Activated CD4-positive, alpha-beta T cell treated with anti-CD3 and anti-CD28 coated beads, Interleukin-2, amount 10 ng/mL, durations not matched to agents 7 days and 5 days (primary cell): ENCODE measurements at places on chromosomes 11 and 22.
A peak's percentile ranks its signal among the peaks of the same experiment; 100 is the strongest.

DNA sequence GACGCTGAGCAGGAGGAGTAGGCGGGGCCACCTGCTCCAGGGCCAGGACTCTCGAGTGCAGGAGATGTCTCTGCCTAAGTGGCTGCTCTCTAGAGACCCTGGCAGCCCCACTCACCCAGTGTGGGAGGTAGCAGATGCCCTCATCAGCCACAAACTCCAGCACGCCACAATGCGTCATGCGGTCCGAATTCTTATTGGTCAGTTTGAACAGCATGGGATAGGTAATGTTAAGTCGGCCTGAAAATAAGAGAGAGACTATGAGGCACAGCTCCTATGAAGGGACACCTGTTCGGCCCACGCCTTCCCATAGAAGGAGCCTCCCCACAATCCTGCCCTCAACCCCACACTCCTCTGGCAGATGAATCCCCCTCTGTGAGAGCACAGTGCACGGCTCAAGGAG, 7.4 kb downstream of the UFD1 start:
- no peak for DNase-seq

DNA sequence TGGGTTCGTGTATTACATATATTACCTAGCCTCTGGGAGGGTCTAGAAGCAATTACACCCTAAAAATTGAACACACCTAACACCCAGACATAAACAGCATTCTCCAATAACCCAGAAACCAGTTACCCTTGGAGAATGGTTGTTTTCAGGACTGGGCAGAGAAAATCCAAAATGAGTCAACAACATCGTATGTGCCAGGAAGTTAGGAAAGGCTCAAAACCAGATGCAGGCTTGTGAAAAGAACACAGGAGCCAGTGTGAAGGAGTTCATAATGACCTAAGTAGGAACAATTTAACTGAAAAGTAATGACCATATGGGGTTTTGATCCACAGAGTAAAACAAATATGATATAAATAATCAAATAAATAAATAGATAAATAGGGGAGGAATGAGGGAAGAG, 5.1 kb upstream of the CLPB start:
- DNase-seq: no peak

GRCh38 chr11:74069146-74070046, 60.5 kb upstream of the UCP3 start:
- no peak for DNase-seq

DNA sequence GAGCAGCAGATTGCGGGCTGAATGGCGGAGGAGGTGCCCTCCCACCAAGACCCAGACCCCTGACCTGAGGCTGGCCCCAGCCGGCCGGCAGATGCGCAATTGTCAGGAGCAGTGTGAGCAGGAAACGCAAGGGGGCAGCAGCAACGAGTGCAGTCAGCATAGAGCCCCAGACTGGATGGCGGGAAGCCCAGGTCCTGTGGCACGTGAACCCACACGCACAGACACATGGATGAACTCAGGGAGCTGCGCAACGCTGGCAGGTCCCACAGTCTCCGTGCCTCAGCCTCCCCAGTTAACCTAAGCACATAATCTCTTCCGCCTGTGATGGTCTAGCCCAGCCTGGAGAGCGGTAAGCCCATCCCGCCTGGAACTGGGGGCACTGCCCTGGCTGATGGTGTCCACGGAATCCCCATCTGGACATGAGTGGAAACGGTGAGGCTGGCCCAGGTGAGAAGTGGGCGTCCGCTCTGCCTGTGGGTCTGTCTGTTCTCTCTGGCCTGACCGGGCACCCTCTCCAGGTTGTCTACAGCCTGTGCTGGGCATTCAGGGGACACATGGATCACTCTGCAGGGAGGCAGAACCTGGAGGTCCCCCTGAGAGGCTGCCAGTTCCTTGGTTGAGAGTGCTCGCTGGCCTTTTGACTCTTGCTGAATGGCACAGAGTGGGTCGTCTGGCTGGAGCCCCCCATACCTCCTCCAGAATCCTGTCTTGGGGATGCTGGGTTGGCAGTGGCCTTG, 626 bp upstream of the TBX10 start:
- peak; percentile 66 for DNase-seq

GRCh38 chr11:18264035-18264434, 2.0 kb upstream of the SAA1 start:
- DNase-seq: no peak

DNA sequence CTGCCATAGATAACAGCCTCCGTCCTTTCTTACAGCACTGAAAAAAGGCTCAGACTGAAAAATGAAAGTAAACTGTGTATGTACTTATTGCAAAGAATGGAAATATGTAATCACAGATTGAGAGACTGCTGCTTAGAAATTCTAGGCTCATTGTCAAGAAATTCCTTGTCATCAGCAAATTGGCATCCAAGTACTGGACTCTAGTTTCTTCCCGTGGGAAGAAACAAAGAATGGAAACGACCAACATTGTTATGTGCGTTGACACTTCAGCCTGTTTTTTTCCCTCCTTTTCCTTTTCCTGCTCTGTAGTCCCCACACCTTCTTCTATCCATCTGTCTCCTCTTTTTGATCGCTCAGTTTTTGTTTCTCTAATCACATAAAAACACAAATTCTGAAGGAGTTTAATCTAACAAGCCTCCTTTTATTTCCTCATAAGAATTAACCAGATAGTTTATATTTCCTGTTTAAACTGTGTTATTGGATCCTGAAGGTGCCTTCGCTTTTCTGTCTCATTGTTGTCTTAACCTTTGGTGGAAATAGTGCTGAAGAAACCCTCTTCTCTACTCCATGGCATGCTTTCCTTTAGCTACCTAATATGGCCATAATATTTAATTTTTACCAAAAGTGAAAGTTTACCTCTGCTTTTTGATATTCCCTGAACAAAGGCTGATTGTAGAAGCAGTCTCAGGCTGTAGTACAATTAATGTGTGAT, 20.0 kb upstream of the CASP12 start:
- DNase-seq: no peak

- DNase-seq: no peak
Observed at GRCh38 chr11:114085965-114086793, 26.7 kb downstream of the ZBTB16 start.

DNA sequence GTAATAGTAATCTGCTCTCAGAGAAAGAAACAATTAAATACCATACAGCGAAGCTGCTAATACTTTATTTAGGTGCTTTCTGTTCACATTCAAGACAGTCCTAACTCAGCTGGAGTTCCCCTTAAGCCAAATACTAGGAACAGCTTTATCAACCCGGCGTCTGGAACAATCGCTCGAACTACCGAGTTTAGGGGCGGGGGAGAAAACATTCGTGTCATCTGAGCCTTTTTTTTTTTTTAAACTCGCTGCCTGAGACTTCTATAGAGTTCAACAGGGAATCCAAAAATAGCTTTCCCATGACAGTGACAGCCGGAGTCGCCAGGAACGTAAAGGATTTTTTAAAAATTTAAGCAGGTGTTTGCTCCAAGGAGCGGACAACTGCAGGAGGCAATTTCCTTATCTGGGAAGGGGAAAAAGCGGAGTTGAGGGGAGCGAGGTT, 852 bp downstream of the TRAF6 start:
- peak; percentile 15 for DNase-seq

GRCh38 chr11:106879832-106880546, 138.3 kb downstream of the GUCY1A2 start:
- no peak for DNase-seq
